ENCODE measurements at places on chromosomes 3 and 15.

- peak; percentile 81 for DNase-seq
These were observed at the start of gene ABTB1 for GRCh38 chr3:127672429-127673190. TSS of gene ABTB1 (plus strand) at chr3:127672952. CDS start at chr3:127673026, 74 bp downstream.

GRCh38 chr3:32296251-32297204 is 58.0 kb downstream of the CMTM8 start:
- peak; percentile 60 for DNase-seq

- DNase-seq, result no peak
These were observed 269.8 kb downstream of the THSD4 start for GRCh38 chr15:71385026-71385425.

DNA sequence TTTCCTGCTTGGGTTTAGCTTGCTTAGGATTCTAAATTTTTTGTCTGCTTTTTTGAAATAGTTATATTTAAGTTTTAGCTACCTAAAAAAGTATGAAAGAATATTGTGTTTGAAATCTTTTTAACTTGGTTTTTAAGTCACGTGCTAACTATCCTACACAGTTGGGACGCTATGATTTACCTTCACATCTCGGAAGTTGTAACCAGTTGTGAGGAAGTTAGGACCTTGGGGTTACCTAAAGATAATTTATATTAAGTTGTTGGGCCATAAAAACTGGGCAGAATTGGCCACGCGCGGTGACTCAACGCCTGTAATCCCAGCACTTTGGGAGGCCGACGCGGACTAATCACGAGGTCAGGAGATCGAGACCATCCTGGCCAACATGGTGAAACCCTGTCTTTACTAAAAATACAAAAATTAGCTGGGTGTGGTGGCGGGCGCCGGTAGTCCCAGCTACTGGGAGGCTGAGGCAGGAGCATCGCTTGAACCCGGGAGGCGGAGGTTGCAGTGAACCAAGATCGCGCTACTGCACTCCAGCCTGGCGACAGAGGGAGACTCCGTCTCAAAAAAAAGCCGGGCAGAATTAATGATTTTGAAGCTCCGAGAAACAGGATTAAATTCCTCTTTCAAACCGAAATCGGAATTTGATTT is 1.0 kb downstream of the ZFAND6 start:
- peak; percentile 53 for DNase-seq

GRCh38 chr3:88267847-88268246 is 118.1 kb downstream of the C3orf38 start:
- DNase-seq, result no peak

GRCh38 chr3:55882006-55882405 is 394.9 kb upstream of the WNT5A start:
- DNase-seq, result no peak

All from EL (cell line).